ENCODE measurements at places on chromosomes 1 and 21.
A peak's percentile ranks its signal among the peaks of the same experiment; 100 is the strongest.

- DNase-seq, result no peak
These were observed 1402.6 kb downstream of the MRPL39 start for GRCh38 chr21:24204641-24205040.

GRCh38 chr1:24707687-24708086, 37.6 kb upstream of the CLIC4 start:
- DNase-seq, result no peak

DNA sequence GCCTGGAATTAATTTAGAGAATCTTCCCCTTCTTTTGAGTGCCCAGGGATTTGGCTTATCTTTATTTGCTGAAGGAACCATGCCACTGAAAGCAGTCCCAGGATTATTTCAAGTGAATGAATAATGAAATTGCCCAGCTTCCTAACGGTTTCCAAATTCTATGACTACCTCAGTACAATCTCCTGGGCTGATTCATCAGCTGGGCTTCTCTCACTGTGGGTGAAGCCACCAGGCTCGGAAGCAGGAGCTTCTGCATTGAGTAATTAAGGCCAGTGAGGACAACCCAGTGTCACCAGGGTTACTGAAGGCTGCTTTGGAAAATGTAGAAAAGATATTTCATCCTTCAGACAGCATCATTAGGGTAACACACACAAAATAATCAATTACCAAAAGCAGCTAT, 169.8 kb downstream of the DAB1 start:
- no peak for DNase-seq

DNA sequence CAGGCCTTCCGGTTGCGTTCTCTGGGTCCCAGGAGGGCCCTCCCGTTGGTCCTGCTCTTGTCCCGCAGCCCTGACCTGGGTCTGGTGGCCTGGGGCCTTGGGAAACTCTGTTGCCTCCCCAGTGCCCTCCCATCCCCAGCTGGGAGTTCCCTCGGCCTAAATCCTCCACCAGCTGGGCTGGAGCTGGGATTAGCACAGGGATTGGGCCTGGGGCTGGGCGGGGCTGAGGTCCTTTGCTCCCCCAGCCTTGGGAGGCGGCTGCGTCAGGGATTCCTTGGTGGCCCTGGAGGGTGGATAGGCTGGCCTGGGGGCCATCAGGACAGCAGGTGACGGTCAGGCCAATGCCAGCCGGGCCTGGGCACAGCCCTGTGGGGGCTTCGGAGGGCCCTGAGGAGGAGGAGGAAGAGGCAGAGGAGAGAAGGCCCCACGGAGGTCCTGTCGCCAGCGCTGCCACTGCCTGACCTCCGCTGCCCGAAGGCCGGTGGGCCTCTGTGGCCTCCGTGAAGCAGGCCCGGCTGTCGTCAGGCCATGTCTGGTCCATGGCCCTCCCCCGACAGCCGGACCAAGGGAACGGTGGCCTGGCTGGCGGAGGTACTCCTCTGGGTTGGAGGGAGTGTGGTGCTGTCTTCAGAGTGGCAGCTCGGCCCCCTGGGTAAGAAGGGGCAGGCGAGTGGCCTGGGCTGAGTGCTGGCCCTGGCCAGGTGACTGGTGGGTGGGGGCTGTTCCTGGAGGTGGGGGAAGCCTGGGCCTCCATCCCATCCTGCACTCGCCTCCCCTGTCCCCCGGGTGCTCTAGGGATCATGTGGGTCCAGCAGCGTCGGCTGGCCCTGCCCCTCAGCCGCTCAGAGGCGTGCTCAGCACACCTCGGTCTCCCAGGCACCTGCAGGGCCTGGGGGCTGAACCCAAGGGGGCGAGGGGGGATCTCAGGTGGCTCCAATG, at the start of gene PLCH2:
Gene PLCH2, plus strand, starts transcription at position 229 of the 939 bp plus-strand sequence. Its CDS starts 300 bp downstream, at position 529.
- no peak for DNase-seq

DNA sequence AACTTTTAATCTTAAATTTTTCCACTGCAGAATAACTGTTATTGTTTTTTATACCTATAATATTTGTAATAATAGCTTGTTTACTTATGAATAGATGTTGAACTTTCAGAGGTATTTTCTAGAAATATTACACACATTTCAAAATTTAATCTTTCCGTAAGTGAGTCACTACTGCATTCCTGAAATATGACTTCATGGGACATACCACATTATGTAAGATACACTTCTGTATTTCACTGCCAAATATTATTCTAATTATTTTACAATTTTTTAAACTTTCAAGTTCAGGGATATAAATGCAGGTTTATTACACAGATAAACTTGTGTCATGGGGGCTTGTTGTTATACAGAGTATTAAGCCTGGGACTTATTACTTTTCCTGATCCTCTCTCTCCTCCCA, 2220.5 kb downstream of the NCAM2 start:
- DNase-seq, result no peak

DNA sequence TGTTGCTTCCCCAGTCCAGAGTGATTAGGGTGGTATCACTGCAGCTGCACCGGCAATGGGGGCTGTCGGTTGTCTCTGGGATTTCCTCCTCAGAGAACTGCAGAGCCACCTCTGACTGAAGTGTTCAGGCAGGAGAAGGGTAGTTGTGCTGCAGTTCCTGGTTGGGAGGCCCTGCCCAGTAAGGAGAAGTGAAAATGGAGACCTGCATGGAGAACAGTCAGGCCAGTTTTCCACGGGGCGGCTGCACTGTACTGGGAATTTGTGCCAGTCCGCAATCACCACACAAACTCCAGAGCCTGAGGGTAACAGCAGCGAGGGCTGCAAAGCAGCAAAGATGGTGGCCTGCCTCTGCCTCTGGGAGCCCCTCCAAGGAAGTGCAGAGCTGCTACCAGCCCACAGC, 58.1 kb upstream of the CCDC190 start:
- no peak for DNase-seq

DNA sequence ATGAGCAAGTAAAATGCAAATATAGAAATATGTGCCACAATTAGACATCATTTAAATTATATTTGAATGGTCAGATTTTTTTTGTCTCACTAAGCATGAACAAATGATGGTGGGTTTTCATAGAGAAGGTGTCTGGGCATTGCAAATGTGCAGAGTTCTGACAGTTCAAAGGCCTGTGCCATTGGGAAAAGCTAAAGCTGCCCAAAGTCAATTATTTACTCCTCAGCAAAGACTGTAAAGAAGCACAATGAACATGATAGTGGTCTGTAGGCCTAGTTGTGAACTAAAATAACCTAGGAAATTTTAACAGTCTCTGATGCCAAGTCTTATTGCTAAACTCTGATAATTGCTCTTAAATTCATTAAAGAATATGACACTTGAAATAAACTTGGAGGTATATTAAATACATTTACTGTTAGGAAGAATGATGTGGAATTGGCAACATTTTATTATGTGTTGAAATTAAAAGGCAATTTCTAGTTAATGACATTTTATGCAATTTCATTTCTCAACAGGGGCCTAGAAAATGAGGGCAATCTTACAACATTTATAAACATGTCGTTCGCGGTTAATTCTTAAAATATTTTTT, 874.3 kb upstream of the ADAMTS5 start:
- no peak for DNase-seq

- no peak for DNase-seq
These were observed 193.2 kb downstream of the FMN2 start for GRCh38 chr1:240284656-240285414.

DNA sequence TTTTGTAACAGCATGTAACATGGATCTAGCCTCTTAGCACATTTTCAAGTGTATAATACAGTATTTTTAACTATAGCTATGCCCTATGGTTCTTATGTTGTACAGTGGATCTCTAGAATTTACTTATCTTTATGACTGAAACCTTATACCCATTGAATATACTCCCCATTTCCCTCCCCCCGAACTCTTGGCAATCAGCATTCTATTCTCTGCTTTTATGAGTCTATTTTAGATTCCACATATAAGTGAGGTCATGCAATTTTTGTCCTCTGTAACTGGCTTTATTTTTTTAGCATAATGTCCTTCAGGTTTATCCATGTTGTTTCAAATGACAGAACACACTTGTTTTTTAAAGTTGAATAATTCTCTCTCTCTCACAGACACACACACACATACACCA, 3.1 kb upstream of the GBP6 start:
- DNase-seq, result no peak

DNA sequence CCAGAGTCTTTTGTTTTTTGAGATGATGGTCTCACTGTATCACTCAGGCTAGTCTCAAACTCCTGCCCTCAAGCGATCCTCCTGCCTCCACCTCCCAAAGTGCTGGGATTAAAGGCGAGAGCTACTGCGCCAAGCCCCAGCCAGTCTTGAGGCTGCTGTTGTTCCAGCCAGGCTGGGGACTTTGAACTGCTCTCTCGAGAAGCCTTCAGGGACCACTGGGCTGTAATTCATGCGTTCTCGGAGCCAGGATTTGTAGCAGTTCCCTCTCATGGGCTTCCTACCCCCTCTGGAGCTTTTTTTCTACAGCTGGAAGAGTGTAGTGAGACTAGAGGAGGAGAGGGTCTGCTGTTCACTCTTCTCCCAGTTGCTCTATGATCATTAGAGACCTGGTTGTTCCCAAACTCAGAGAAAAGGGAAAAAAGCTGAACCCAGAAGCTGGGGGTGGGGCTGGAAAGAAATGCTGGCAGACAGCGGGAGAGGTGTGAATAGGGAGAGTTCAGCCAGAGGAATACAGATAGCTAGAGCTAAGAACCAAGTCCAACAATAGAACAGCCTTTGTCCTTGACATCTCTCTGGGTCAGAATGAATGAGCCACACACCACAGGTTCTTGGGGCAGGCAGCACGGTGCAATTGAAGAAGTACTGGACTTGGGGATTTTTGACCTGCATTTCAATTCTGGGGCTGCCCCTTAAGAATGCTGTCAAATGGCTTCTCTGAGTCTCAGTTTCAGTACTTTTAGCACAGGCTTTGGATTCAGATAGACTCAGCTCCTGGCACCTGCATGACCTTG, 13.2 kb upstream of the SLC41A1 start:
- no peak for DNase-seq

DNA sequence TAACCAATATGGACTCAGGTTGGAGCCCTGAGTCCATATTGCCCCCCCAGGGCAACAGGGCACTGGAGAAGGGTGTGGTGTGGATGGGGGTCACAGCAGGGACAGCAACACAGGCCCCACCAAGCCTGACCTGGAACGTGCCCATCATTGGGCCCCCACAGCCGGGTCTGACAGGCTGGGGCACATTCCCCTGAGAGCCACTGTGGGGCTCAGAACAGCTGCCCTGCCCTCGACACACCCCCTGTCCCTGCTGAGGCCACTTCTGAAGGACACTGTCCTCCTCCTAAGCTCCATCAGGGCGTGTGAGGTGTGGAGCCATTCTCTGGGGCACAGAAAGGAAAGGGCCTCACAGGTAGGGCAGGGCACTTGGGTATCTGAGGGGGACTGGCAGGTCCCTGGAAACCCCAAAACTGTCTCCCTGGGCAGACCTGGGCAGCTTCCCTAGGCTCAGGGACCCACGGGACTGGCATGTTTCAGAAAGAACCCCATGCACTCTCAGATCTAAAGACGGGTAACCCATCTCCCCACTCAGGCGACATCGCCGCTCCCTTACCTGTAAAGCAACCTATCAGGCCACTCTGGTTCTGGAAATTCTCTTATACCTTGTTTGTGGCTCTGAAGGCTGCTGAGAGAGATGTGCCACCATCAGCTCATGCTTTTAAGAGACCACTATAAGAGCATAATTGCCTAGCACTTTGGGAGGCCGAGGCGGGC, 95.5 kb downstream of the DMRTB1 start:
- DNase-seq, result no peak

DNA sequence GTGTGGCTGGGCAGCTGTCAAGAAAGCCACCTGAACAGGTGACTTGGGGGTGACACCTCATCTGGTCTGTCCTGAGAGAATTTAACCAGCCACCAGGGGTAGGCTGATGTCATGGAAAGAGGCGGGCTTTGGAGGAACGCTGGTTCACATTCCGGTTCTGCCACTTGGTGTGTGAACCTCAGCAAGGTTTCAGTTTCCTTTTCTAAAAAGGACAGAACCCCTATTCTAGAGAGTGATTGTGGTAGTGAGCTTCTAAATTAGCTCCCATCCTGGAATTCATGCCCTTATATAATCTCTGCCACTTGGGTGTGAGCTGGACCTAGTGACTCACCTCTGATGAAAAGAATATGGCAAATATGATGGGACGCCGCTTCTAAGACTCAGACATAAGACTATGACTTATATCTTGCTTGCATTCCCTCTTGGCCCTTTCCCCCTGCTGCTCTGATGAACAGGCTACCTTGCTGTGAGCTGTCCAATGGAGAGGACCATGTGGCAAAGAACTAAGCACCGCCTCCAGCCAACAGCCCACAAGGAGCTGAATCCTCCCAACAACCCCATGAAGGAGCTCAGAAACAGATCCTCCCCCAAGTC, 332.1 kb downstream of the RRAGC start:
- DNase-seq, result peak; percentile 40

DNA sequence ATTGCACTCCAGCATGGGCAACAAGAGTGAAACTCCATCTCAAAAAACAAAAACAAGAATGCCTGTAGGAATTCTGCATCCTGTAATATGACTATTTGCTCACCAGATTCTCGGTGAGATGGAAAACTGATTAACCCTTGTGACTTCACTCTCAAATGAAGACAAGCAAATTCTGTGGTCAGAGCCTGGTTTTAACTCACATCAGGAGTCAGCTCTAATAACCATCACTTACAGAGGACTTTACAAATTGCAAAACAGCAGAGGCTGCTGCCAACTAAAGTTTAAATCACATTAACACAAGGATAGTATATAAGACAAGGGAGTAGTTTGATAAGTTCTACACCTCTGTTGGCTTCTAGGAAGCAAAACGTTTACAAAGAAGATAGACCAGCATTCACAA, 35.7 kb upstream of the FAM163A start:
- no peak for DNase-seq

DNA sequence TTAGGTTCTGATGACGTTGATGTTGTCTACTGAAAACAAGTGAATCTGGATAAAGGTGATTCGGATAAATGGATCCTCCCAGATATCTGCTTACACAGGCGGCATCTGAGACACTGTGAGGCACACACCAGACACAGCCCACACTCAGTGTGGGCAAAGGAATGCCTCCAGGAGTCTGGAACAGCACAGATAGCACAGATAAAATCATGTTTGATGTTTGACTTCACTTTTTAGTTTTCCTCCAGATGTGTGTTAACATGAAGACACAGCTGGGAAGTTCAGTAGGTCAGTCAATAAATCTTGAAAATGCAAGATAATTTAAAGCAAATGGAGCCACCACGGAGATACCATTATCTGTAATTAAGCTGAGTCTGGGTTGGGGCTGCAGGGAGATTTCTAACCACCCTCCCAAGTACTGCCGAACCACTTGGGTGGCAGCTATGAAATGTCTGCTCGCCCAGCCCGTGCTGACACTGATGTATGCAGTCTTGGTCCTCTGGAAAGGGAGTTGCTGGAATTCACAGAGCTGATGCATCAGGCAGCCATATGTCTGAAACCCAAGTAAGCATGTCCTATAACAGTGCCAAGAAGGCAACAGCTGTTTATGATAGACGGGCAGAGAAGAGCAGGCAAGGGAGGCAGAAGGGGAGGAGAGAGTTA, 11.7 kb downstream of the CAPN9 start:
- no peak for DNase-seq

- no peak for DNase-seq
These were observed 47.2 kb downstream of the MORN1 start for GRCh38 chr1:2344121-2344681.

Measured in stimulated activated CD4-positive, alpha-beta T cell treated with anti-CD3 and anti-CD28 coated beads, TNF-alpha, amount 100 ng/mL, for 24 hours (primary cell).